ENCODE measurements at places on chromosomes 1 and 21.
A peak's percentile ranks its signal among the peaks of the same experiment; 100 is the strongest.

DNA sequence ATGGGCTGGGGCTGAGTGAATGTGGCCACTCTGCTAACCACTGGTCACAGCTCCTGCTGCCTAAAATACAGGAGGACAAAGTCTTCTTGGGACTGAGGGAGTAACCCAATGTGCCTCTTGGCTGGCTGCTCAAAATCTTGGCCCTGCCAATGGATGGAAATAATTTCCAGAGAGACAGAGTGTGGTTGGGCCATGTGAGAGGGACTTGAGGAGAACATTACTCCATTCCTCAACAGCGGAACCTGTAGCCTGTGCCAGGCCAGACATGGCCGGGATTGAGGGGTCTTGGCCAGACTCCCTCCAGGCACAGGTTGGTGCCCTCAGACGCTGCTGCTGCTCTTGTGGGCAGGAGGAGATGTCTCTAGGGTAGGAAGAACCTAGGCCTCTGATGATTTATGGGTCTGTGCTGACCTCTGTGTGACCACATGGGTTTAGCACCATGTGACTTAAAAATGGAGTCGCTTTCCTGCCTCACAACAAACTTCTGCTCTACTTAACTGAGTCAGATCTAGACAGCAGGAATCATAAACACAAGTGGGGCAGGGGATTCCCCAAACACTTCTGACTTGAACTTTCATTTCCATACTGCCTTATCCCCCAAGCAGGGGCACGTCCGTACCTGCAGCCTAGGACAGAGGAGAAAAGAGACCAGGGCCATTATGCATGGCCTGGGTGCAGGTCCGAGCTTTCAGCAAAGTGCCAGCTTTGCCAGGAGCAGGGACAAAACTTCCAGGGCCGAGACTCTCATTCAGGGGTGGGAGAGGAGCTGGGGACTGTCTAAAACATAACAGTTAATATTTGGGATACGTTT is 79.2 kb downstream of the CD34 start:
- DNase-seq: no peak

DNA sequence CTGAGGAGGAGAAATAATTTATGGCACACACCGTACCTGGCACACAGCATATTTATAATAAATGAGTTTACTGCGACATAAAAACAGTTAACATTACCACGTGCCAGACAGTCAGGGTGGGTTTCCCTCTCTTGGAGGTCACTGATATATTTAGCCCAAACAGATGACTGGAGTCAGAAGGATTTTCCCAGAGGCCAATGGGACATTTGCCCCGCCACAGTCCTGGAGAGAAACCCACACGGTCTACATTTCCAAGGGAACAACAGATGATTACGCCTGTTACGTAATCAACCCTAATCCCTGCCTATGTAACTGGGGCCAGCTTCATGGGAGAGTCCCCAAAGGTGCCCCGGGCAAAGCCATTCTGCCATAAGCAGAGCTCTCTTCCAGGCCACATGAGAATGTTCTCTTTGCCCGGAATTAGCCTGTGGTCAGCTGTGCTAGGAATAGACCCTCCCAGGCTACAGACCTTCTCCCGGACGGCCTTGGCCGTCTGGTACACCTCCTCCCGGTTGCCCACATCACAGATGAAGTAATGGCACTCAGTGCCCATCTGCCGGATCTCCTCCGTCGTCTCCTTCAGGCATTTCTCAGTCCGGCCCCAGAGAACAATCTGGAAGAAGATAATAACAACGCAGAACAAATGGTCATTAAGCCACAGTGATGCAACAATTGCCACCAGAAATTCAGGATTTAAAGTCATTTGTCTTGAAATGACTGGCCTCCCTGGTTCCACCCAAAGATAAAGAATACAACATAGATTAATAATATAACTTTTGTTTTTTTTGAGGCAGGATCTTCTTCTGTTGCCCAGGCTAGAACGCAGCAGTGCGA is 37.7 kb downstream of the DHRS3 start:
- peak; percentile 89 for DNase-seq

GRCh38 chr1:109739738-109740614 is 862 bp downstream of the GSTM3 start:
- peak; percentile 92 for DNase-seq

DNA sequence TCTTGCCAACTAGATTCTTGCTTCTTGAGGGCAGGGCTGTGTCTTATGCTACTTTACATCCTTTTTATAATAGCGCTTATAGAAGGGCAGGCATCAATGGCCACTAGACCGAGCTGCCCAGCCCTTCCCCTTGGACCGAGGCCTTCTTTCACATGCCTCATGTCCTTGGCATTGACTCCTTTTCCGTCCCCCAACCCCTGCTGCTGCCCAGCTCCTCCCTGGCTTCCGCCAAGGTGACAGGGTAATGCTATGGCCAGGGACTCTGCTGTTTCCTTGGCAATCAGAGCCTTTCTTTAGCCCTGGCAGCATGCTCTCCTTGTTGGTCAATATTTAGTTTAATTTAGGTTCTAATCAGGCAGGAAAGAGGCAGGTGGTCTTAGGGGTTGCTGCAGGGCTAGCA is 48.2 kb downstream of the DDX20 start:
- DNase-seq: no peak

DNA sequence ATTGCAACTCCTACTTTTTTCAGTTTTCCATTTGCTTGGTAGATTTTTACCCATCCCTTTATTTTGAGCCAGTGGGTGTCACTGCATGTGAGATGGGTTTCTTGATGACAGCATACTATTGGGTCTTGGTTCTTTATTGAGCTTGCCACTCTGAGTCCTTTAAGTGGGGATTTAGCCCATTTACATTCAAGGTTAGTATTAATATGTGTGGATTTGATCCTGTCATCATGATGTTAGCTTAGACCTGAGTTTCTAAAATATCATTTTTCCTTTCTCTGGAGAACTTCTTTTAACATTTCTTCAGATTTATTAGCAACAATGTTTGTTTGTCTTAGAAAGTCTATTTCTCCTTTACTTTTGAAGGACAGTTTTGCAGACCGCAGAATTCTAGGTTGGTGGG is 11.8 kb upstream of the S100B start:
- no peak for DNase-seq

GRCh38 chr1:106249365-106249764 is 807.1 kb upstream of the PRMT6 start:
- DNase-seq: no peak

DNA sequence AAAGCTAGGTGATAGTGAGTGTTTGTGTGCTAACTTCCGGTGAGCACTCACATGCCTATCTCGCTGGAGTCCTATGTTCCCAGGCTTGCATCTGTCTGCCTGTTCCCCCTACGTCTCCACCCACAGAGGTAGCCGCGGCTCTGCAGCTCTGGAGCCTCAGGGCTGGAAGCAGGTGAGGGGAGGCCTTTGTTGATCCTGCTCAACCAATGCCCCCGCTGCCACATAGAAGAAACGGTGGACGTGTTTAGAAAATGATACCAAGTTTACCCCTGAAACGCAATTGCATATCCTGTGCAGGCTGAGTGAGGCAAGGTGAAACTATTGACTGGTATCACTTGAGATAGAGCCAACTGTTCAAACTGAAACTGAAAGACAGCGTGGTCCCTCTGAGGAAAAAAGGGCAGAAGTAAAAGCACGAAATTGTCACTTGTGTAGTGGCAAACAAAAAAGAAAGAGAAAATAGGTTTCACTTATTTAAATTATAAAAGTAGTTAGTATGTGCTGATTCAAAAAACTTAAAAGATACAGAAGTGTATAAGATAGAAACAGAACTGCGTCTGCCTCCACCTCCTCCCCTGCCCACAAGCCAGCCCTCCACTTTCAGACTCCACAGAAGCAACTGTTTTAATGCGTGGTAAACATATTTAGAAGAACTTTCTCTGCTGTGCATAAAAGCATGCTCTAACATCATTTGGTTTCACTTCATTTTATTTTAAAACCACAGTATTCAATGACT is 38.6 kb upstream of the ETS2 start:
- DNase-seq: no peak

- no peak for DNase-seq
Measured at GRCh38 chr21:44943005-44943685, 3.3 kb downstream of the SLX9 start.

- peak; percentile 23 for DNase-seq
Measured at GRCh38 chr1:180672105-180672504, 40.3 kb downstream of the XPR1 start.

DNA sequence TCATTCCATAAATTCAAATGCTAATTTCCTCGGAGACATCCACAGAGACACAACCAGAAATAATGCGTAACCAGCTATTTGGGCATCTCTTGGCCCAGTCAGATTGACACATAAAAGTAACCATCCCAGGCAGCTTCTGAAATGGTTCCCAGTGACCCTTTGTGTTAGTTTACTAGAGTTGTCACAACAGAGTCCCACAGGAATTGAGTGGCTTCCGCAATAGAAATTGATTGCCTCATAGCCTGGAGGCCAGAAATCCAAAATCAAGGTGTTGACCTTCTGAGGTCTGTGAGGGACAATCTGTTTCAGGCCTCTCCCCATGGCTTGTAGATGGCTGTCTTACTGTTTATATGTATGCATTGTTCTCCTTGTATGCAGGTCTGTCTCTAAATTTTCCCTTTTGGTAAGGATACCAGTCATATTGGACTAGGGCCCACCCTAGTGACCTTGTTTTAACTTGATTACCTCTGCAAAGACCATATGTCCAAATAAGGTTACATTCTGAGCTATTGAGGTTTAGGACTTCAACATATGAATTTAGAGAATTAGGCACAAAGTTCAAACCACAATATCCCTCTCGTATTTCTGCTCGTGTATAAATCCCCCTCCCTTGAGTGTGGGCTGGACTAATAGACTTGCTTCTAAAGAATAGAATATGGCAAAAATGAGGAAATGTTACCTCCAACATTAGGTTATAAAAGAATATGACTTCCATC is 78.2 kb upstream of the FGGY start:
- DNase-seq: no peak

DNA sequence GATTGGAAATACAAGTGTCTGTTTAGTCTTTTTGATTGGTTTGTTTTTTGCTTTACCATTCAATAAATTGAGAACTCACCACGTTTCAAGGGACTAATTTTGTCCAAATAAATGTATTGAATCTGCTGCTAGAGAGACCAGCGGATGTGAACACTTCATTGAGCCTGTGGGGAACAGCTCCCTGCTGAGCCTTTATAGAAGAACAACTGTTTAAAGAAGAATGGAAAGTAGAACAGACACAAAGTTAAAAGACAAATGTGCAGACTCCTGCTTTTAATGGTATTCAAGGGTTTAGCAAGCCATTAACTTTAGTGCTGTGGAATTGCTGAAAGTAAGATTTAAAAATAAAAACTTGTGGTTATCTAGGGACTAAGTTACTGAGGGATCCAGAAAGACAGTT is 817.7 kb upstream of the B3GALT2 start:
- DNase-seq: no peak

DNA sequence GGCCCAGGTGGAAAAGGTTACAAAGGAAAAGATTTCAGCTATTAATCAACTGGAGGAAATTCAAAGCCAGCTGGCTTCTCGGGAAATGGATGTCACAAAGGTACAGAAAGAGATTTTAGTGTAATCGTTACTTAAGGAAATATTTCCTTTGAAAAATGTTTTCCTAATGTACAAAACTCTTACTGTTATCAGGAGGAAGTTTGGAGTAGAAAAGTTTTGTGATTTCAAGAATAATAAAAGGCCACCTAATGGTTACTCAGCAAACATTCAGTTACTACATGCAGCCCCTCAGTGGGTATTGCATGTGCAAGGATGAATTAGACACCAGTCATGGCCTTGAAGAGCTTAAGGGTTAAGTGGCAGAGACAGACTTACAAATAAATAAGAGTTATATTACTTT is 85.2 kb downstream of the SDCCAG8 start:
- DNase-seq: no peak
